ENCODE measurements at places on chromosomes 7 and 10. TPM values are rescaled to one million over a fixed set of nuclear protein-coding genes. Genes with fewer than 3 reads are reported as not detected.

Gene EN2
- 0.20 TPM for polyA plus RNA-seq

Gene HNRNPA2B1
- polyA plus RNA-seq: 1,556 TPM

Gene DGKI
- 1.5 TPM for polyA plus RNA-seq

Gene ASZ1
- polyA plus RNA-seq: 0.04 TPM

Gene MMD2
- not detected for polyA plus RNA-seq
